ENCODE measurements at places on chromosomes 6 and 20.

GRCh38 chr6:155466539-155466938 lies 10.9 kb upstream of the NOX3 start:
- DNase-seq = no peak

GRCh38 chr6:133761706-133762105 lies 127.2 kb upstream of the TCF21 start:
- no peak for DNase-seq

DNA sequence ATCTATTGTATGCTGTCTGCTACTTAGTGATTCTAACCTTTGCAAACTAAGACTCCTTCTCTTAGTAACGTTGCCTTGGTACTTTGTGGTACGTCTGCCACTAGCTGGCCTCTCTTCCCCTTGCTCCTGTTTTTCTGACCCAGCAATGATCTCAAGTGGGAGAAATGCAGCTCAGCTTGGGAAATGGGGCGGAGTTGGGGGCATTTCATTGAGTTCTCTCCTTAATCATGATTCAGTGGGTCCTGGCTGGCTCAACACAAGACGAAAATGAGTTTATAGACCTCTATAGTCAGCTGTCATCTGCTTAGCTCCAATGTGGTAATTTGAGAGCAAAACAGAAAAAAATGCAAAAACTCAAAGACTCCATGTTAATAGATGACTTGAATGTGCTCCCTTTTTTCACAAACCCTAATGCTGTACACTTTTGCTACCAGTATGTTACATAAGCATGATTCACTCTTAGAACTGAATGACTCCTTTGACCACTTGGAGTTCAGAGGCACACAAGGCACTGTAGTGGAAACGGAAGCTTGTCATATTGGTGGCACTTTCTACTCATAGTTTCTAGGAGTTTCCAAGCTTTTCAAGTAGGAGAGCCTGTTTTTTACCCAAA lies 55.3 kb upstream of the SOX4 start:
- DNase-seq = no peak

- DNase-seq = no peak
Measured at GRCh38 chr20:49635166-49635565, 67.2 kb upstream of the PTGIS start.

GRCh38 chr6:163671791-163672190 lies 257.3 kb downstream of the QKI start:
- DNase-seq = no peak

DNA sequence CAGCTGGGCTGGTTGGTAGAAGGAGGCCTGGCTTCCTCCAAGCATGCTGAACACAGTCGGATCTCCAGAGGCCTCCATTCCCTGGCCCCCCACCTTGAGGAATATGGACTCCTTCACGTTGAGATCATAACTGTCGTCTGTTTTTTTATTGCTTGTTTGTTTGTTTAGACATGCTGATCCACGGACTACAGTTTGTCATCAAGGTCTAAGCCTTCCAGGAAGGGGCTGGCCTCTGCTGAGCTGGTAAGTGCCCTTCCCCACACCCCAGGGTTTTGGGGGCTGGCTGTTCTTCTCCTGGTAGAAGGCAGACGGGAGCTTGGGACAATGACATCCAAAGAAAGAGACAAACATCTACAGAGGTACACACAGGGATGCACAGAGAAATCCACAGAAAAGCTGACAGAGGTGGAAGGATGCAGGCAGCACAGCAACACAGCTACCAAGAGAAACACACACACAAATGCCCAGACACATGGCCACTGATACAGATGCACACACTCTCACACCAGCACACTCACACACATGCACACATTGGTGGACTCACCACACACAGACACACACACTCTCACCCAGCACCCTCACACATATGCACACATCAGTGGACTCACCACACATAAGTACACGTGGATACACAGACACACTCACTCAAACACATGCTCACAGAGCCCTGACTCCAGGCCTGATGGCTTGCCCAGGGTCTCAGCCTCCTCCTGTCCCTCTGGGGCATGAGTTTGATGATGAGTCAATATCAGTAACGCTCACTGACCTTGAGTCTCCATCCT lies 6.7 kb downstream of the BPIFA1 start:
- no peak for DNase-seq

- DNase-seq = no peak
Measured at GRCh38 chr6:144653885-144654505, 368.9 kb downstream of the UTRN start.

GRCh38 chr6:134724771-134725340 lies 225.0 kb downstream of the ALDH8A1 start:
- no peak for DNase-seq

- DNase-seq = no peak
Measured at GRCh38 chr6:36487698-36488097, 44.9 kb downstream of the KCTD20 start.

- DNase-seq = no peak
Measured at GRCh38 chr20:48262466-48262865, 477.2 kb upstream of the SULF2 start.

GRCh38 chr20:44581515-44581914 lies 864 bp upstream of the PKIG start:
- no peak for DNase-seq

Data from CD8-positive, alpha-beta memory T cell (primary cell).